NCI-H510A treated with DMSO at 0.1 percent for 48 hours (cell line): ENCODE measurements at places on chromosomes 16 and 17.

DNA sequence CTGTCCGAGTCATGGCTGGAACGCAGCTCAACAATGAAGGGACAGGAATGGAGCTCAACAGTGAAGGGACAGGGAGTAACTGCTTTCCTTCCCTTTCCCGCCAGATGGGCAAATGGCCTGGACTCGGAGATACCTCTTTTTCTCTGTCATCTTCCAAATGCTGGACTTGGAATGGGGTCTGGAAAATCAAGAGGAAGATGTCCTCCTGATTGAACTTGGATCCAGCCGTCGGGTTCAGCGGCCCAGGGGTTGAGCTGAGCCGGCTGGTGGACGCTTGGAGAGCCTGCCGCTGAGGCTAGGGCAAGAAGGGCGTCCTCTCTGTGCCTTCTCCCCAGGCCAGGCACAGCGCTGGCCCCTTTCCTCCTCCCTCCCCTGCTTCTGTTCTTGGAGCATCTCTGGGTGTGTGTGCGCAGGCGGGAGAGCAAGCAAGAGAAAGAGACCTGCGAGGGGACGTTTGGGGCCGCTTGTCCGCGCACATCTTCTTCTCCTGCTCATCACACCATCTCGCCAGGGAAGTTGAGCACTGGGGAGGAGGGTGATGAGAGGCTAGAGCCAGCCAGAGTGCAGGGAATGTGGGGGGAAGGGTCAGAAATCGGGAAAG is 6.6 kb downstream of the NEUROD2 start:
- DNase-seq, result no peak

DNA sequence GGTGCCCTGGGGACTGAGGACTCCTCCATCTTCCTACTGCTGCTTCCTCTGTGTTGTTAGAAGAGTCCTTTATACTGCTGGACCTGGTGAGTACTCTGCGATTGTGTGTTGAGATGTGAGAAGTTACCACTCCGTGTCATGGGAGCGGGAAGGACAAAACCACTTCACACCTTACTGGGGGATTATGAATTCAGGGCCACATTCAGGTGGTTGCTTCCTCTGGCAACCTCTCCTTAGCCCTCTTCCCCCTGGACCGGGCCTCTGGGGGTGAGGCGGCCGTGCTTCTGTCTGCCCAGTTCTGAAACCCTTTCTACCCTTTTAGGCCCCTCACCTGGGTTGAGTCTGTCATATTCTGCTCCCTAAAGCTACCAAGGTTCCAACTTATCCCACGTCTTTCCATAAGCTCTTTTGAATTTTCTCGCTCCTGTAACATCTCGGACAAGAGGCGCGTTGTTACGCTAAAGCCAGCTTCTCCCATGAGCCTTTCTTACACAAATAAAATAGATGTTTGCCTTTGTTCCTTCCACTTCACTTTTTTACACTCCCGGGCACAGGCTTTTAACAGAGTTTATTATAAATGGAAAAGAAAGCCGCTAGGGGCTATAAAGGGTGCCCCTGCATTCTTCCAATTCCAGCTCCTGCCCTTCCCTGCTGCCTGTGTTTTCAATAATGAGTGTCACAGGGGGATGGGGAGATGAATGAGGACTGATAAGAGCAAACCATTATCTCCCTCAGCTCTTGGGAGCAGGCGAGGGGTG is 20.7 kb upstream of the CDH13 start:
- DNase-seq, result no peak

GRCh38 chr16:4679156-4679849 is 14.1 kb upstream of the NUDT16L1 start:
- DNase-seq, result no peak

GRCh38 chr16:5415123-5415522 is 317.5 kb upstream of the EEF2KMT start:
- DNase-seq, result no peak

- DNase-seq, result no peak
These were observed 121.4 kb downstream of the KCNJ2 start for GRCh38 chr17:70290770-70291169.

- DNase-seq, result no peak
These were observed 2.4 kb downstream of the USP6 start for GRCh38 chr17:5118219-5118618.

DNA sequence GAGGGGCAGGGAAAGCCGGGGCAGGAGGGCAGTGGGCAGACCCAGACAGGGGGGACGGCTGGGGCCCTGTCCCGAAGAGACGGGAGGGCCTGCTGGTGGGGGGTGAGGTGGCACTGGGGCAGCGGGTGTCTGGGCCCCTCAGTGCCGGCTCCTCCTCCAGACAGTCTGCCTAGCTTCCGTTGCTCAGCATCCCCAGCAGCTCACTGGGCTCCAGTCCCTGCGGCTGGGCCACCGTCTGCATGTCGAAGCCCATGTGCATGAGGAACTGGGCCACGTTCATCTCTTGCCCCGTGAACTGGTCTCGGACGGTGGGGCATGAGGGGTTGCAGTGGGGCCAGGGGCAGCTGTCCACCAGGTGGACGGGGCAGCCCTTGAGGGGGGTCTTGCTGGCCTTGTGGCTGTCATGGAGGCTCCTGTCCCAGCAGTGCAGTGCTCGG is 5.8 kb upstream of the MYADML2 start:
- DNase-seq, result no peak

GRCh38 chr16:62869837-62870236 is 833.6 kb upstream of the CDH8 start:
- no peak for DNase-seq

DNA sequence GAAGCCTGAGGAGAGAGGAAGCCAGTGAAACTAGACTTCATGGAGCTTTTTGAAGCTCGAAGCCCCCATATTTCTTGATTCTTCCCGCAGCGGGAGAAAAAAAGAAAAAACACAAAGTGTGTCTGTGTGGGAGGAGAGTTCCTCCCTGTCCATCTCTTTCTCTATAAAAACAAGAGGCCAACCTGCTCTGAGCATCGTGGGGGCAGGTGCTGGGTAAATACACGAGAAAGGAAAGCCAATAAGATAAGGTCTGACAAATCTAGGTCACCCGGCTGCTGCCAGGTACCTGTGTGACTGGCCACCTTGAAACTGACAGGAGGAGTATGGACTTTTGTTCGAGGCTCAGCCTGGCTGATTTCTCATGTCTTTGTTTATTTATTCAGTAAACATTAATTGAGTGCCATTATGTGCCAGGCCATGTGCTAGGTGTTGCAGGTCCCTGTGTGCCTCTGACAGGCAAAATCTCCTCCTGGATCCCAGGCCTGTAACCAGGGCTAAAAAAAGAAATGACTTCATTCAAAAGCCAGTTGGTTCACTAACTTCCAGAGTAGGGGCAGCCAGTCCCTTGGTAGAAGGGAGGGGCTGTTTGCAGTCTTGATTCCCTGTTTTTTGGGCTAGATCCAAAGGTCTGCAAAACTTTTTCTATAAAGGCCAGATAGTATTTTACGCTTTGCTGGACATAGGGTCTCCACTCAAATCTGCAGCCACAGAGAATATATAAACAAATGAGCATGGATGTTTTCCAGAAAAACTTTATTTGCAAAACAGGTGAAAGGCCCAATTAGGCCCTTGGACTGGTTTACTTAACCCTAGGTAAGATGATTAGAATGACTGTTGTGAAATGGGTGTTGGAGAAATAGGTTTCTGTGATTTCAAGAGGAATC is 35.6 kb downstream of the YPEL2 start:
- DNase-seq, result peak; percentile 96

DNA sequence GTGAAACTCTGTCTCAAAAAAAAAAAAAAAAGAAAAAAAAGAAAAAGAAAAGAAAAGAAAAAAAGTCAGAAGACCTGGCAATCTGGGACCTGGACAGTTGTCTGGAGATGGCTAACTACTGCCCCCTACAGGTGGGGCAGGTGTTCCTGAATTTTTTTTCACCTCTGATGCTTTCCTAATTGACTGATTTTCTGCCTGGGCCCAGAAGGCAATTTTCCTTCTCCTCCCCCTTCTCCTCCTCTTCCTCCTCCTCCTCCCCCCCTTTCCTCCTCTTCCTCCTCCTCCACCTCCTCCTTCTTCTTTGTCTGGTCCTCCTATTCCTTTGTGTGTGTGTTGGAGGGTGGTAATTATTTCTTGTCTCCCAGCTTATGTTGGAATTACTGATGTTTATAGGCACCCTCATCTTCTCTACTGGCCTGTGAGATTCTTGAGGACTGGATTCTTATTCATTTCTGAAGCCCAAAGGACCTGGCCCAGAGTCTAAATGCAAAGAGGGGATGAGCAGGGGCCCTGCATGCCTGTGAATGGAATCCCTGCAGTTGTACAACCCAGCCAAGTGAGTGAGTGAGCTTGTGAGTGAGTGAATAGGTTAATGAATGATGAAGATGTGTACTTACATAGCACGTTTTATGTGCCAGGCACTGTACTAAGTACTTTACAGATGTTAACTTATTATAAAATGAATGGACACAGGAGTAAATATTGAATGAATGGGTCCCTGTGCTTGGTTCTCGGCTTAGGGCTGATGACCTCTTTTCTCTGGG is 26.9 kb downstream of the IRX5 start:
- peak; percentile 36 for DNase-seq

DNA sequence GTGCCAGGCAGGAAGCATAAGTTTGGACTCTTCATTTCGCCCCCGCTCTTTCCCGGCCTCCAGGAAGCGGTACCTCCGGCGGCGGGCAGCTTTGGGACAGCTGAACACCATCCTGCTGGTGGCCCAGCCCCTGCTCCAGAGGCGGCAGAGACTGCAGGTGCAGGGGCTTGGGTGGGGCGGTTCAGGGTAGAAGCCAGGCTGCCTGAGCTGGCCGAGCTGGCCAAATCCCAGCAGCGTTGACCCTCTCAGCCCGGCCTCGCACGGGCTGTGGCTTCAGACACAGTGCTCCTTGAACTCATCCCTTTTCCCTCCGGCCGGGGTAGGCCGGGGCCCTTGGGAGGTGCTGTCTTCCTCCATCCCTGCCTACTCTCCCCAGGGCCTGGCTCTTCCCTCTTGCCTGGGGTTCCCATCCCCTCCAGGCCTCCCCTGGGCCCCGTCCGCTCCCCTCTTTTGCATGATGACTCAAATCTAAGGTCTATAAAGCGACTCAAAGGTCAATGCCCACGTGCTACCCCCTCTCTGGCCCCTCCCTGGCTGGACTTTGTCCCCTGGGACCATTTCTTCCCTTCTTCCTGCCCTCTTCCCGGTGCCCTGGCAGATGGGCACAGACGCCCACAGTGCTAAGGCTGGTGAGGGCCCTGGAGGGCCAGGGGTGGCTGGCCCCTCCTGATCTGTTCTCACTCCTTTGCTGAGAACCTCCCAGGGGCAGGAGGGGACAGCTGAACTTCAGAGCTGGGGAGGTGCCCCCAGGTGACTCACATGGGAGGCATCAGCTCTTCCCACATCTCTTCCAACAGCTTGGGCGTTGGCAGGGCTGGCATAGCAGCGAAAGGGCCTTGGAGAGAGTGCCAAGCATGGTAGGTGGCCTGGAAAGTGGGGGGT is 22.7 kb downstream of the MYO15B start:
- no peak for DNase-seq

DNA sequence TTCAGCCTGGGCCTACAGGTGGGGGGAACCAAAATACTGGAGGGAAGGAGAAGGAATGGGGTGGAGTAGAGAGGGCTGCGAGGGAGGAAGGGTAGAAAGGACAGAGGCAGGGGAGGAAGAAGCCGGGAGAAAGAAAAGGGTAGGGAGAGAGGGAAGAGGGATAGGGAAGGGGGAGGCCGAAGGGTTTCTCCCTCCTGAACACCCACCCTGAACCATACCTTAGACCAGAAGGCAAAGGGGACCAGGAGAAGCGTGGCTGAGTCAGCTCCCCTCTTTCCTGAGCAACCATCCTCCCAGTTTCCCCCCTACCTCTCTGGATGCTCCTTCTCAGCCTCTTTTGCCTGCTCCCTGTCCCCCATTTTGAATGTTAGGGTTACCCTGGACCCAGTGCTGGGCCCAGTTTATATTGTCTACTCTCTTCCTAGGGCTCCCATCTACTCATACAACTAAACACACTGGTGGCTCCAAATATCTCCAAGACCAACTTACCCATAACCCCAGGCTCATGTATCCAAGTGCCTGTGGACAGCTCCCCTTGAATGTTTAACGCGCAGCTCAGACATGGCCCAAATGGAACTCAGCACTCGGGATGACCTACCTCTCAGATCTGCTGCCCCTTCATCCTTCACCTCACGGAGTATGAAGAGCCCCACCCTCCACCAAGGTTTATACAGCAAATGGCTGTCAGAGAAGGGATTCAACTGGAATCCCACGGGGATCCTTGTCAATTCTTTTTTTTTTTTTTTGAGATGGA is 7.8 kb downstream of the TSPOAP1 start:
- DNase-seq, result no peak

- peak; percentile 41 for DNase-seq
These were observed 11.4 kb downstream of the CHST4 start for GRCh38 chr16:71537643-71538042.

- DNase-seq, result peak; percentile 73
These were observed 32.7 kb upstream of the CDH1 start for GRCh38 chr16:68704232-68704867.

GRCh38 chr16:72637306-72637705 is 410.6 kb downstream of the ZFHX3 start:
- no peak for DNase-seq

- DNase-seq, result no peak
These were observed 80.5 kb downstream of the TEX14 start for GRCh38 chr17:58611331-58611730.
